CD8-positive, alpha-beta T cell (primary cell): ENCODE measurements at places on chromosomes 7 and 10.

- DNase-seq: no peak
These were observed 268.3 kb downstream of the TNS3 start for GRCh38 chr7:47313564-47313963.

DNA sequence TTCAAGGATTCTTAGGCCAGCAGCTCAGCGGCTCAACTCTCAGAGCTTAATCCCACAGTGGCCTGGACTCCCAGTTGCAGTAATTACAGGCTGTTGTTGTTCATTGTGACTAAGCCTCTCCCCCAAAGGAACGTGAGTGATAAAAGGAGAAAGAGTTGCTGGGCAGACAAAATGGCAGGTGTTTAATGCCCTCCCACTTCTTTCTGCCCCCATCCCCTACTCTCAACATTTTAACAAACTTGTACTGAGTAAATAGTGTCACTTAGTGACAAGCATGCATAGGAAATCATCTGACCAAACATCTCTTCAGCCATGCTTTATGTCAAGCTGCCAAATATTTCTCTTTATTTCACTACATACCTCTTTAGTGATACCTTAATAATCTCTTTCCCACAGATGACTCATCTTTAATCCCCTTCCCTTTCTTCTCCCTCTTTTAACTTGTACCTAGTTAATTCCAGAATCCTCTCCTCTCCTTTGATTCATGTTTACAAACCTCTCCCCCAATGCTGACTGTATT is 12.4 kb upstream of the MTERF1 start:
- DNase-seq: no peak

DNA sequence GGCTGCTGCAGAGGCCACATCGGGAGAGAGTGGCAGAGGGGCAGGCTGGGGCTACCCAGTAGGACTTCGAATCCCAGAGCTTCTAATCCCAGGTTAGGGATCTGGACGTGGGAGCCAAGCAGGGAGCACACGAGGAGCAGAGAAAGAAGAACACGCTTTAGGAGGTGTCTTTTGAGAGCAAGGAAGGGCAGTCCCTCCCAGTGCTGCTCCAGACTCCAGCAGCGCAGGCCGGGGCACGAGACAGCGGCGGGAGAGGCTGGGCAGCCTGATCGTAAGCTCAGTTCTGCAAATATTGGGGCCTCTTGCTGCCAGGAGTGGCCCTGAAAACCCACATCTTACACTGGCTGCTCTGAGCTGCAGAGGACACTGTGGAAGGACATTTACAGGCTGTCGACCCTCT is 75.9 kb downstream of the HIPK2 start:
- no peak for DNase-seq

GRCh38 chr10:77805676-77806075 is 120.9 kb downstream of the DLG5 start:
- DNase-seq: no peak

- DNase-seq: no peak
These were observed 84.5 kb downstream of the MICU1 start for GRCh38 chr10:72541337-72541736.

DNA sequence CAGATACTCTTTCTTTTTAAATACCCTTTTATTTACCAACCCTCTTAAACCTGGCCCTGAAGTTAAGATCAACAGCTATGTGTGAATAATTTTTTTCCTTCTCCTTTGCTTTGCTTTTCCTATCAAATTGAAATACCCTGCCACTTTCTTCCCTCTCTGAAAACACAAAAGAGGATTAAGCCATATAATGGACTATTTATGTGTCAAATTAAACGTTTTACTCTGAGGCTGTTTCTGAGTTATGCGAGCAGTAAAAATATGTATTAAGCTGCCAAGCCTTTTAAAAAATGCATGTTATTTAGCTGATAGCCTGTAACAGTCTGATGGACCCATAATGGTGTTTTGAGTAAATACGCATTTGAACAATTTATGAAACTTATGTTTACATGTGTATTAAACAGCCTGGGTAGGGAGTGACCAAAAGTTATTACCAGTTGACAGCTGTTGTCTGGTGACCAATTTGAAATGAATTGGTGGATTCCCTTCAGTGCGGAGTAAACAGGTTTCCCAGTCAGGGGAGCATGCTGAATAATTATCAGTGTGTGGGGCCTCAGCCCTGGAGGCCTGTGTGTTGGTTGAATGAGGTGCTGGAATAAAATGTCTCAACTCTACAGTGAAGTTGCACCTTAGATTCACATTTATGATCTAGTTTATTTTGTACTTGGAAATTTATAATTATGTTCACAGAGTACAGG is 89.6 kb downstream of the AUTS2 start:
- DNase-seq: no peak

DNA sequence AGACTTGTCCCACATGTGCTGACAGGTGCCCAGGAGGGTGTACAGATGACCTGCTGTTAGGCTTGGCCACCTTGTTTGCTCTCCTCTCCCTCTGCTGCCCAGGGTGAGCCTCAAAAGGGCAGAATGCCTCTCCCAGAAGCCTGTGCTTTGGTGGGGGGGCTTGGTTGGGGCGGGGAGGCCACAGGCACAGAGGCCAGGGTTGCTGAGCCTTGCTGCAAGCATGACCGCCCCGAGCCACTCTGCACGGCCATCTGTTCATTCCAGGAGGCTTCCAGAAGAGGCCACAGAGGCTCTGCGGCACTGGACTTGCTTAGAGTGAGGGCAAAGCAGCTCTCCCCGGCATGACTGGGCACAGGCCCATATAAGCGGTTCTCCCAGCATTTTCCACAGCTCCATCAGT is 190.8 kb downstream of the GLRX3 start:
- no peak for DNase-seq

DNA sequence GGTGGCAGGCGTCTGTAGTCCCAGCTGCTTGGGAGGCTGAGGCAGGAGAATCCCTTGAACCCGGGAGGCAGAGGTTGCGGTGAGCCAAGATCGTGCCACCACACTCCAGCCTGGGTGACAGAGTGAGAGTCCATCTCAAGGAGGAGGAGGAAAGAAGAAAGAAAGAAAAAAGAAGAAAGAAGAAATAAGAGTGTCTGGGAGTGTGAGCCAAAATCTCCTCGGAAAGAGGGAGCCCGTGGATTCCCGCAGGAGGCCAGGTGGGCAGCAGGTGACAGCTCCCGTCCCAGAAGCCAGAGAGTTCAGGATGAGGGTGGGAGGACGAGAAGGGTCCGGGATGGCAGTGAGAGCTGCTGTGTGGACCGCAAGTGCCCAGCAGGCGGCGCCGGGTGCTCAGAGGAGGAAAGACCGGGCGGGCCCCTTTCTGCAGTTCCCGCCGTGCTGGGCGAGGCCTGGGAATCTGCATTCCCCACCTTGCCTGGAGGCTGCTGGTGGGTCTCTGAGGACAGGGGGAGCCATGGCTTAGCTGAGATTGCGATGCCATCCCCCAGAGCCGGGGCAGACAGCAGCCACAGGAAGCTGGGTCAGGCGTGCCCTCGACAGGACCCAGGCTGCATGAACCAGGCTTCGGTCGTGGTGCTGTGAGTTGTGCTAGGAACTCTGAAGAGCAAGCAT is 17.1 kb upstream of the AMZ1 start:
- DNase-seq: peak; percentile 49

- peak; percentile 58 for DNase-seq
These were observed 3.4 kb downstream of the IGFBP3 start for GRCh38 chr7:45917658-45918057.

DNA sequence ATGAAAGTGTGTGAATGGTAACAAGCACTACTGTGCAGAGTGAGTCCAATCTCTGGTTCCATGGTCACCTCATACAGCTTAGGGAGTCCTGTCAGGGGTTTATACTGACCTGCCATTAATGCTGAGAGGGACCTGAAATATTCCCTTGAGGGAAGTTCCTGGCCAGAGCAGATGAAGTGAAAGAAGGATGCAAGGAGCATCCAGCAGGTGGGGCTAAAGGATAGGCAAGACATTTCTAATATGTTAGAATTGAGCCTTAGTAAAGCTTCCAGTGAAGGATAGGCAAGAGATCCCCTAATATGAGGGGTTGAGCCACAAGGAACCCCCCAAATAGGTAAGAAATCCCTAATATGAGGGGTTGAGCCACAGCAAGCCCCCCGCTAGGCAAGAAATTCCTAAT is 25.5 kb upstream of the FAM221A start:
- no peak for DNase-seq

- no peak for DNase-seq
These were observed 40.4 kb downstream of the GTF2IRD1 start for GRCh38 chr7:74494076-74494548.

- DNase-seq: no peak
These were observed 1240.4 kb downstream of the GATA3 start for GRCh38 chr10:9294865-9295264.

- no peak for DNase-seq
These were observed 193.7 kb downstream of the PTPN20 start for GRCh38 chr10:47104786-47105385.

DNA sequence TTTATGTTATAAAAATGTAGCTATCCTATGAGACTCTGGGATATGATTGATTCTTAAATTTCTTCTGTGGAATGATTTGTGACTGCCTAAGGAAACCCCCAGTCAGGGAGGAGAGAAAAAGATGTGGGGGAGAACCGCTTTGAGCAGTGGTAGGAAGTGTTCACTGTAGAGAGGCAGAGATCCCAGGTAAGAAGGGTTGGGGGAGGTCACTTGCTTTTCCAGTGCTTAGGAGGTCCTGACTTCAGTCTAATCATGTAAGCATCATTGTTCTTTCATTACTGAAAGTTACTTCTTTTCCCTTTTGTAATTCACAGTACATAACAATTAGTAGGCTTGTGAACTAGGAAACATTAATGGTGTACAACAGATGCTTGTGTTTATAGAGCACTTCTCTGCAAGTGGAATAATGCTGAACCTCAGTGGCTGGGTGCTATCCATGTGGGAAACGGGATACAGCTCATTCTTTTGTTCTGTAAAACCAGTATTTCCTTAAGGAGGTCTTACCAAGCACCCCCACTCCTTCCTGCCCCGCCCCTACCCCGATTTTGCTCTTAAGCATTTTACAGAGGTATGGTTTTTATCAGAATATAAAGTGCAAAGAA is 165.4 kb downstream of the ST7 start:
- no peak for DNase-seq

- no peak for DNase-seq
These were observed 33.6 kb upstream of the LMTK2 start for GRCh38 chr7:98073047-98073446.

GRCh38 chr7:50814166-50814565 is 31.5 kb upstream of the GRB10 start:
- no peak for DNase-seq

- DNase-seq: peak; percentile 20
These were observed 21.8 kb downstream of the MAP3K8 start for GRCh38 chr10:30455816-30456215.

DNA sequence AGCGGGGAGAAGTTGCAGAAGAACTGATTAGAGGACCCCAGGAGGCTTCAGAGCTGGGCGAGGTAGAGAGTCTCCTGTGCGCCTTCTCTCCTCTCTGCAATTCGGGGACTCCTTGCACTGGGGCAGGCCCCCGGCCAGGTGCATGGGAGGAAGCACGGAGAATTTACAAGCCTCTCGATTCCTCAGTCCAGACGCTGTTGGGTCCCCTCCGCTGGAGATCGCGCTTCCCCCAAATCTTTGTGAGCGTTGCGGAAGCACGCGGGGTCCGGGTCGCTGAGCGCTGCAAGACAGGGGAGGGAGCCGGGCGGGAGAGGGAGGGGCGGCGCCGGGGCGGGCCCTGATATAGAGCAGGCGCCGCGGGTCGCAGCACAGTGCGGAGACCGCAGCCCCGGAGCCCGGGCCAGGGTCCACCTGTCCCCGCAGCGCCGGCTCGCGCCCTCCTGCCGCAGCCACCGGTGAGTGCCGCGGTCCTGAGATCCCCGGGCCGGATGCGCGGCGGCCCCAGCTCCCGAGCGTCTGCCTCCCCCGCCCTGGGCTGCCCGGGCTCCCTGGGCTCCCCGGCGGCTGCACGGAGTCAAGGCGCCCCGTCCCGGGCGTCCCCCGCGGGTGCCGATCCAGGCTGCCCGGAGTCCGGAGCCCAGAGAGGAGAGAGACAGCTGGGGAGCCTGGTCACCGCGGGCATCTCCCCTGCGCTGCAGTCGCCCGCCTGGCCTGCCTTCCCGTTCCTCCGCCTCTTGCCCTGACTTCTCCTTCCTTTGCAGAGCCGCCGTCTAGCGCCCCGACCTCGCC is at the start of gene PLAU:
TSS of gene PLAU (plus strand) at position 369 of the 789 bp plus-strand sequence. CDS start 424 bp downstream, outside the sequence.
- peak; percentile 62 for DNase-seq

DNA sequence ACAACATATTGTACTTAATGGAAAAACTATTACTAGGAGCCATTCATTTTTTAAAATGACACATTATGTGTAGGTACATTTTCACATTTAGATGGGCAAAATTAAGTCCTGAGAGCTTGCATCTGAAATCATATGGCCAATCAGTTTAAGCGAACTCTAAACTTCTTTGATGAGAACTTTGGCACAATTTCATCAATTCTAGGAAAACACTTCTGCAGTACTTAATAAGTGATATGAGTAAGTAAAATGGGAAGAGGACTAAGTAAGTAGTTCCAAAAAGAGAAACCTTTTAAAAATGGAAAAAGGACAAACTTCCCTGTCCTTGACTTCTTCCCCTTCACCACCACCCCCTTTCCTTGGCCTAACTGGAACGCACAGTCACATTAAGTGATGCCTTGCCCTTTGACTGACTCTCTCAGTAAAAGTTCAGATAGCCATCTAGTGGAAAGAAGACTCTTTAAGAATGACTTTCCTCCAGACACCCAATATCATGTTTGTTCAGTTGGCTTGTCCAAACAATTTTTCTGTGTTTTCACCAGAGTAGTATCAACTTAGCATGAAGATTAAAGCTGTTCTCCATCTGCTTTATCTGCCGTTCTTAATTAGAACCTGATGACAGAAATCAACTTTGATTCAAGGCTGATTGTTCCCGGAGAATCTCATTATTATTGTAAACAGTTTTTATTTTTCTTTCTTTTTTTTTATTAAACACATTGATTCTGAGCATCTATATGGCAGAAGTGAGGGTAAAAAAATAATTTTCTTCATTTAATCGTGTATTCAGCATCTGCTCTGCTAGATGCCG is 45.1 kb downstream of the CNNM2 start:
- no peak for DNase-seq

- DNase-seq: no peak
These were observed 18.5 kb downstream of the LIPA start for GRCh38 chr10:89233033-89233432.

DNA sequence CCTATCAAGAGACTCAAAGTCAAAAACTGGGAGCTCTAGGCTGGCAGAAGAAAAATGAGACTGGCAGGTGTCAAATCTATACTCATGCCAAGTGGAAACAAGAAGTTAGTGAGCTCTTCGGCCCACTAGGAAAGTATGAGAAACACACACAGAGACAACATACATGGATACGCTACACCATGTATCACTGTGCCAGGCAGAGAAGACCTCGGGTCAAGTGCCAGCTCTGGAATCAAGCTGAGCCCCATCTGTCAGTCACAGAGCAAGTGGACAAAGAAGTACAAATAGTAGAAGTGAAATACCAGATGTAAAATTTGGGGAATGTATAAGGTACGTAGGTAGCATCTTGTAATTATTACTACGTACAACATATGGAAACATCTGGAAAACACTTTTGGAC is 62.4 kb downstream of the FAM13C start:
- no peak for DNase-seq

DNA sequence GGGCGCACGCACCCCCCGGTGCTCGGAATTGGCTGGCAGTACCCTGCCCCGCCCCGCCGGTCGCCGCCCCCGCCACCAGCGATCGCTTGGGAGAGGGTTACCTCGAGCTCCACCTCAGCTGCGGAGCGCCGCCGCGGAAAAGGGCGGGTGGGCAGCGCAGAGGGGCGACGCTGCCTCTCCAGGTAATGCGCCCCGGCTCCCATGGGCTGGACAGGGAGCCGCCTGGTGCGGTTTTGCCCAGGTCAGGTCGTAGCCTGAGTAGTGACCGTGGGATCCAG is 1.3 kb downstream of the PFKFB3 start:
- DNase-seq: peak; percentile 56
